Mucosa of gallbladder (tissue), 1 donor: ENCODE measurements at places on chromosomes 5 and 9. TPM values are rescaled to one million over a fixed set of nuclear protein-coding genes. Genes with fewer than 3 reads are reported as not detected.

DNA sequence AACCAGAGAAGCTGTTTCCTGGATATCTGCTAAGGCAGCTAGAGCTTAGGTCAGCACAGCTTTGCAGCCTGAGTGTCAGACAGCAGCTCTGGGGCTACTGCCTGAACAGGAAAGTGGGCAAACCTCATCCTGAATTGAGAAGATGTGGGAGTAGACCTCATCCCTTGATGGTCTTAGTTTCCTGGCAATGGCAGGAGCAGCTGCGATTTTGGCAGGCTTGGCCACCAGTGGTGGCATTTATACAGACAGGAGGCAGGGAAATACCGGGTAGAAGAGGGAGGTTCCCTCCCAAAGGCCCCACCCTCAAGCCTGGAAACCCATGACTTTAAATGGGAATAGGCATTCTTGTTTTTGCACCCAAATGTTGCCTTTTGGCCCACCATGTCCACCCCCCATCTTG lies 69.7 kb downstream of the LIX1 start:
- DNase-seq: no peak

DNA sequence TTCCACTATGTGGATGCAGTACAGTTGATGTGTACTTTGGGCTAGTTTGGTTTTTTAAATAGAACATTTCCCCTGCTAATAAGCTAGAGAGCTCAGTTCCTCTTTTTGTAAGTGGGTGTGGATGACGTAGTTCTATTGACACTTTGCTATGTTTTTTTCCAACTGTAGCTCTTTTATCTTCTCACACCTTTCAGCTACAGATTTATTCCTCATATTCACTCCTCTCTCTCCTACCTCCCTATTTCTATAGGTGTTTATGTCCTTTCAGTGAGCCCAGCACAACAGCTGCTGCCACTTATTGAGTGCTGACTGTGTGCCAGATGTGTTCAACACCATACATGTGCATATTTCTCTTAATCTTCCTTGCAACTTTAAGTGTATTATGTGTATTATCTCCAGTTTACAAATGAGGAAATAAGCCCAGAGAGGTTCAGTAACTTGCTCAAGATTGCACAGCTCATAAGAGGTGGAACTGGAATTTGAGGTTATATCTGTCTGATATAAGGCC lies 215.7 kb downstream of the SEMA6A start:
- DNase-seq: no peak

The ABO gene
- total RNA-seq: 16.3 TPM

The IL5 gene
- total RNA-seq: not detected

The LMBRD2 gene
- total RNA-seq: 13.9 TPM

The TAF11L5 gene
- total RNA-seq: not detected
